ENCODE measurements at places on chromosomes 7 and 10.

GRCh38 chr7:111762211-111762610 is 199.9 kb upstream of the IMMP2L start:
- DNase-seq: no peak

GRCh38 chr7:114048386-114049235 is 129.8 kb upstream of the PPP1R3A start:
- no peak for DNase-seq

DNA sequence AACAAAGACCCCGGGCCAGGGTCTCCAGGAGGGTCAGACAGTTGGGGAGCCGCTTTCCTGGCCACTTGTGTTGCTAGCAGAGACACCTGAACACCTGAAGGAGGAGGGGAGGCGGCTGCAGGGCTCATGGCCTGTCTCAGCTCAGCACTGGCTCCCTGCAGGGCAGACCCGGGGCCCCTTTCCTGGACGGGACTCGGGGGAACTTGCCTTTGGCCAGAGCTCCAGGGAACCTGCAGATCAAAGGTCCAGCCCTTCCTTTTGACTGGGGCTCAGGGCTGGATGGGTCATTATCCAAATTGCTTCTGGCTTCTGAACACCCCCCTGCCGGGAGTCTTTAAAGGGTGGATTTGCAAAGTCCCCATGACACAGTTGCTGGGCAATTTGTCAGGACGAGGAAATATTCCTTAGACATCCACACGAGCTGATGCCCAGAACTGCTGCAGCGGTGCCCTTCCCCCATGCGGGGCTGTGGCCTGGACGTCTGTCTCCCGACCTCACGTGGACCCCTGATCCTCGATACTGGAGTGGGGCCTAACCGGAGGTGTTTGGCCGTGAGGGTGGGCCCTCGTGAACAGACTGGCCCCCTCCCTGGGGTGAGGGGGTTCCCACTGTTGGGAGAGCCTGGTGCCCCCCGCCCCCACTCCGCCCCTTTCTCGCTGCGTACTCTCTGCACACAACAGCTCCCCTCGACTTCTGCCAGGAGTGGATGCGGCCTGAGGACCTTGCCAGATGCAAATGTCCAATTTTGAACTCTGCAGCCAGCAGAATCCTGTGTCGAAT is 194.3 kb downstream of the ELFN1 start:
- no peak for DNase-seq

DNA sequence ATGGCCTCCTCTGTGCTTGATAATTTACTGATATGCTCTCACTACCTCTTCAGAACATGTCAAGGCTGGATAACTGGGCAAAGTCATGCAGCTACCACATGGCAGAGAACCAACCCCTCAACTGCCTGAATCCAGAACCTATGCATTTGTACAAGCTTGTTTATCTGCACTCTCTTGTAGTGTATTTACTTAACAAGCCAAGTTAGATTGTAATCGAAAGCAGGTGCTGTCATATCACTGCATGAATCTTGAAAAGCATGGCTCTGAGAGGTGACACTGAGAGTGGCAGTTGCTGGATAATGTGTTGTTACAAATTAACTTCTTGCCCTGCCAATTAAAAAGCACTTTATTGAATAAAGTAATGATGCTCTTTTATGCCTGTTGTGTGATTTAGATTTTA is 588.6 kb downstream of the NRG3 start:
- no peak for DNase-seq

GRCh38 chr7:24384362-24385030 is 100.5 kb downstream of the NPY start:
- no peak for DNase-seq

DNA sequence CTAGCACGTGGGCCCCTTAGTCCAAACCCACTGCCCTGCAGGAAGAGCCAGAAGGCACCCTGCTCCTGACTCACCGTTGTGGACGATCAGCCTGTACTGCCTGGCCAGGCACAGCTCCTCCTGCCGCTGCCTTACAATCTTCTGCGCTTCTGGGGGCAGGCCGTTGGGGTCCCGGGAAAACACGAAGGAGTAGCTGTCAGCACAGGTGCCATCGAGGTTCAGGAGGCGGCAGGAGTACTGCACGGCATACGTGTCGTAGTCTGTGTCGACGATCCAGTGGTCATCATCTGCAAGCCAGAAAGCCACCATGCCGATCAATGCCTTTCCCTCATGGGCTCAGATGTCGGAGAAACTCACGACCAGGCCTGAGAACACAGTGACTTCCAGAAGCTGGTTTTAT is 7.3 kb downstream of the RBP4 start:
- DNase-seq: no peak

- no peak for DNase-seq
These were observed 75.6 kb upstream of the LYZL2 start for GRCh38 chr10:30705101-30705624.

GRCh38 chr7:100577507-100577906 is 3.8 kb upstream of the SAP25 start:
- DNase-seq: no peak

- no peak for DNase-seq
These were observed 521.1 kb upstream of the POT1 start for GRCh38 chr7:125450749-125451148.

GRCh38 chr7:22195397-22196172 is 161.4 kb downstream of the RAPGEF5 start:
- DNase-seq: no peak

DNA sequence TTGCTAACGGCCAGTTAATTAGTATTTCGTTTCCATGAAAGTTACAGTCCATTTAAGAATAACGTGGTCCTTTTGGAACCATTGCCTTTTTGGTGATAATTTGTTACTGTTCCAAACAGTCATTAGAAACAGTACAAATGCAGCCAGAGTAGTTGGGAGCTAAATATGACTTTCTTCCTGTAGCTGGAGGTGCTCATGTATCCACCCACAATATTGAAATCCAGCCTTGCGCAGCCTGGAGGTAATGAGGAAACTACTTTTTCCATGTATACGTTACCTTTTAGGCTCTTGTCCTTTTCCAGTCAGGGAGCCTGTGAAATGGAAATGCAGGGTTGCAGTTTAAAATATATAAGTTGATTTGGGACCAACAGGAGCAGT is 43.6 kb downstream of the LHFPL3 start:
- DNase-seq: no peak

- no peak for DNase-seq
These were observed 125.3 kb upstream of the CELF2 start for GRCh38 chr10:10892290-10892875.

DNA sequence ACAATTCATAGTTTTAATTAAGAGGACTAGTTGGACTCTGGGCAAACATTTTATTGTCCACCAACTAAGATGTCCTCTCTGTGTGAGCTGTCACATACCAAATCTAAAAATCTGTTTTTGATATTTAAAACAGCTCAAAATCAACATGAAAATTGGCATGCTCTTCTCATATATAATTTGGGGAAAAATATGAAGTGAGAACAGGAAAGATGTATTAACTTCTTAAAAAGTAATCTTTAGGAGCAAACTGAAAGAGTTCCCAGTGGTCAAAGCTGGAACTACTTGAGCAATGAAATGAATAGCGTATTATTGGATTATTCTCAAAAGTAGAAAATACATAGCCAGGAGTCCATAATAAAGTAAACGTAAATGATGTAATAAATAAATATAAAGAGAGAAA is 147.2 kb downstream of the DYNC1I1 start:
- DNase-seq: no peak

GRCh38 chr7:45893374-45893995 is 5.2 kb downstream of the IGFBP1 start:
- no peak for DNase-seq

GRCh38 chr10:43074409-43074808 is 2.5 kb upstream of the RET start:
- DNase-seq: no peak

DNA sequence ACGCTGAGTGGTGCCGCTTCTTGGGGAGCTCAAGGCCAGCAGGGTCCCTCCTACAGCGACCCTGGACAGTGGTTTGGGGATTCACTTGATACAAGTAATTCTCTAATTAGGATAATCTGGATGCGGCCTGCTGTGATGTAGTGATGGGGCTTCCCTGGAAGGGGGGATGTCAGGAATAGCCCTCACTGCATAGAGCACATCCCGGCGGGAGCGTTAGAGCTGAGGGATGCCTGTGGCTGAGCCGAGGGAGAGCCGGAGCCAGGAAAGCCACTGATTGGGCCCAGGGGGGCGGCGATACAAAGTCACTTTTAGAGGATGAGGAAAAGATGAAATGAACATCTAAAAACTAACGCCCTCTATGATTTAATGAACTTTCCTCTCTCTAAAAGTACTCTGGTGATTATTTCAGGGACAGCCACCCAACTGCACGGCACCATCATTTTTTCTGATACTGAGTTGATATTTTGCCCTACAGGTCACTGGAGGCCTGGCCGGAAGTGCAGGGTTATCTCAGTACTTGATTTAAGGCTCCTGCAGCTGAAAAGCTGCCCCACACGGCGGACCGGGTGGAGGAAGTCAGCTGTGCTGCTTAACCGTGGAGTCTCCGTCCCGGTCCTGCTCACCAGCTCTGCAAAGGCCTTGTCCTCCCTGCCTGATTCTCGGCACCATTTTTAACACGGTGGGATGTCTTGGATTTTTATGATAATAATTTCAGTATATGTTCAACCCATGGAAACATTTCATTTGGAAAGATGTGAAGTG is 518.8 kb downstream of the DNAJB6 start:
- no peak for DNase-seq

- no peak for DNase-seq
These were observed 132.6 kb downstream of the CELF2 start for GRCh38 chr10:11150231-11150731.

DNA sequence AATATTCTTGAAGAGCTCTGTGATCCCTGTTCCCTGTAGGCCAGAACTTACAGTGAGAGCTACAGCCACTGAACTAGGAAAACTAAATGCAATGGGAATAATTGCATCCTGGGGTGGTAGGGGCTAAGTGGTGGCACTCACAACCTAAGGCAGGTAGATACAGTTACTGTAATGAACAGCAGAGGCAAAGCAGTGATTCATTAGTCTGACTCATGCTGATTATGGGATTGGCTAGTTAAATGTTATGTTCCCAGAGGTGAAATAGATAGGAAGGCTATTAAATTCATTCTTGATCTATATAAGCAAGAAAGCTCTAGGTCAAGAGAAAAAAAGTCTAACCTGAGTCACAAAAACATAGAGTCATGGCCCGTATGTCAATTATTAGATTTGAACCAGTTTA is 173.1 kb upstream of the MALRD1 start:
- DNase-seq: no peak

GRCh38 chr10:17232276-17232960 is 4.4 kb downstream of the VIM start:
- DNase-seq: no peak

- no peak for DNase-seq
These were observed 324.4 kb downstream of the HGF start for GRCh38 chr7:81445462-81445861.

- no peak for DNase-seq
These were observed 308.4 kb downstream of the RPS24 start for GRCh38 chr10:78341953-78342614.

DNA sequence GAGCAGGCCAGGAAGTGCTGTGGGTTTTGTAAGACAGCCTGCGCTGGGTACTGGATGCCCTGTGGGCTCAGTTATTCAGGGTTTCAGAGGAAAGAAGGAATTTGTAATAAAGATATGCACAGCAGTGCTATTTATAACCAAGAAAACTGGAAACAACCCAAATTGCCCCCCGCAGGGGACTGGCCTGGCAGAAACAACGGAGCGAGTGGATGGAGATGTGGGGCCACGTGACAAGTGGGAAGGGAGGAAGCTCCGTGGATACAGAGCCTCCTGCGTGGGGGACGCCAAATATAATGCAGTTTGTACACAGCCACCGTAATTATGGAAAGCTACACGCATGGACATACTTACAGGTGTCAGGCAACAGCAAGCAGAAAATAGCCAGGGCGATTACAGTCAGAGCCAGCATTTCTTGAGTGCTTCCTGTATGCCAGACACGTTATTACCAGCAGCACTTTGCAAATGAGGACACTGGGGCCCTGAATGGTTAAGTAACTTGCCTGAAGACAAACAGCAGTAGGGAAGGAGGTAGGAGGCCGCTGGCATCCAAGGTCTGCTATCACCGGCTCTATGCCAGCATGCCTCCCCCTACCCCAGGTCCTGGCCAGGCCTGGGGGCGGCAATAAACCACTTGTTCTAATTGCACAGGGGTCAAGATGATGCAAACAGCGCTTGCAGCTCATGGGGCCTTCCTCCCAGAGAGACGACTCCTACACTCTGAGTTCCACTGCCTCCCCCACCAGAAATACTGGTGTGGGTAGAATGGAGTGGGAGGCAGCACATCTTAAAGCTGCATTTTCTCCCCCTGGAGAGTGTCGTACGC is 8.7 kb upstream of the CAMK2B start:
- no peak for DNase-seq

- no peak for DNase-seq
These were observed 184.1 kb downstream of the DOCK4 start for GRCh38 chr7:112022128-112022527.

GRCh38 chr7:38300175-38300574 is 26.7 kb upstream of the TARP start:
- no peak for DNase-seq

- no peak for DNase-seq
These were observed 593 bp downstream of the CDK13 start for GRCh38 chr7:39950473-39951225.

DNA sequence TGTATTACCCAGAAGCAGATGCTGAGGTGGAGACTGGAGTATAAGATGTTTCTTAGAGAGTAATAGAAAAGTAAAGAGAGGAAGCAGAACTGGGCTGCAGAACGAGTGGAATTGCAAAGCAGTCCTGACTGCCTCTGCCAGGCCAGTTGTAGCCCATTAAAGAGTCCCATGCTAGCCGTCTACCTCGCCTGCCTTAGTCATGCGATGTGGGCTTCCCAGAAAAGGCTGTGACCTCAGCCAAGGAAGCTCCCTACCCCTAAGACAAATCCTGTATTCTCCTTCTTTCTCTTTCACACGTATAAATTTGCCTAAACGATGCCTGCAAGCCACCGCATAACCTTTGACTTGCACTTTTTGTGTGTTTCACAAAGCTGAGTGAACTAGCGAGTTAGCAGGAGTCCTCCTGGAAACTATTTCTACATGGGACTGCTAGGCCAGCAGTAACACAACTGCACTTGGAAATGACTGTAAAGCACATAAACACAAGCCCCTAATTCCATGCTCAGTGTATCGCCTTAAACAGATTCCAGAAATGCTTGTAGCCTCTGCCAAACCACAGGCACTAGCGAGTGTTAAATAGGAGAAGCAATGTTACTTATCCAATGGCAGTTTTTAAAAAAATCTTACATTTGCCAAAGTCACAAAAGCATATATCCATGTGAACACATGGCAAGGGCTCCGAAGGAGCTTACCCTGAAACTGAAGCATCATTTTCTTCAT is 47.4 kb upstream of the GNAI1 start:
- DNase-seq: peak; percentile 82

- no peak for DNase-seq
These were observed 75.3 kb downstream of the SVOPL start for GRCh38 chr7:138625849-138626230.

DNA sequence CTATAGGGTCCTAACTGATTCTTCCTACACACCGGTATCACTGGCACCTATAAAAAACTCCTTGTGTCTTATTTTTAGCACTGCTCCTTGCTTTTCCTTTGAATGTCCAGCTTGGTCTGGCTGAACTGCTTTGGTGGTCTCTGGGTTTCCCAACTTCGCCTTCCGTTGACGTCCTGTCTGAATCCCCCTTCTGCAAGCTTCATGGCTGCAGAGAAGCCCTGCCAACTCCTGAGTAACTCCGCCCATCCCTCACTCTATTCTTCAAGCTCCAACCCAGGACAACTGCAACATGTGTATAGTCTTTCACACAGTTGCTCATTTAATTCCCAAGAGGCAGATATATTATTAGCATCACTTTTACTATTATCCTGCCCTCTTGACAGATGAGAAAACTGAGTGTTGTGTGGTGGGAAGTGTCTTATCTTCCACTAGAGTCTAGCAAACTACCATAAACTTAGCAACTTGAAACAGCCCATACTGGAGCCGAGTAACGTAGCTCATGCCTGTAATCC is 40.9 kb downstream of the MTURN start:
- DNase-seq: no peak
